ENCODE measurements at places on chromosomes 7 and 10.

- no peak for DNase-seq
These were observed 1053.9 kb downstream of the KCNMA1 start for GRCh38 chr10:76583711-76584161.

DNA sequence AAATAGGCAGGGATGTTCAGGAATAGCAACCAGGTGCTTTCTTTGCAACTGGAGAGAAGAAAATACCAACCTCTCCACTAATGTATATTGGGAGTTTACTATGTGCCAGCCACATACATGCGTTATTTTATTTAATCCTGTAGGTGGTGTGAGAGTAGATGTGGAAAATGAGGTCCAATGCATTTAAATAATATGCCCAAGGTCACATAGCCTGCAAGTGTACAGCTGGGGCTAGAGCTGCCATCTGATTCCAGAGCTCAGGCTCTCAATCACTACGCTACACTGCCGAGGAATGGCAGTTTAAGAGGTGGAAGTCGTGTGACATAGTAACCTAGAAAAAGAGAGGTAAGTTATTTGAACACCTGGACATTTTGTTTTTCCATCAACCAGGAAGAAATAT is 277.0 kb downstream of the EXOC4 start:
- no peak for DNase-seq

DNA sequence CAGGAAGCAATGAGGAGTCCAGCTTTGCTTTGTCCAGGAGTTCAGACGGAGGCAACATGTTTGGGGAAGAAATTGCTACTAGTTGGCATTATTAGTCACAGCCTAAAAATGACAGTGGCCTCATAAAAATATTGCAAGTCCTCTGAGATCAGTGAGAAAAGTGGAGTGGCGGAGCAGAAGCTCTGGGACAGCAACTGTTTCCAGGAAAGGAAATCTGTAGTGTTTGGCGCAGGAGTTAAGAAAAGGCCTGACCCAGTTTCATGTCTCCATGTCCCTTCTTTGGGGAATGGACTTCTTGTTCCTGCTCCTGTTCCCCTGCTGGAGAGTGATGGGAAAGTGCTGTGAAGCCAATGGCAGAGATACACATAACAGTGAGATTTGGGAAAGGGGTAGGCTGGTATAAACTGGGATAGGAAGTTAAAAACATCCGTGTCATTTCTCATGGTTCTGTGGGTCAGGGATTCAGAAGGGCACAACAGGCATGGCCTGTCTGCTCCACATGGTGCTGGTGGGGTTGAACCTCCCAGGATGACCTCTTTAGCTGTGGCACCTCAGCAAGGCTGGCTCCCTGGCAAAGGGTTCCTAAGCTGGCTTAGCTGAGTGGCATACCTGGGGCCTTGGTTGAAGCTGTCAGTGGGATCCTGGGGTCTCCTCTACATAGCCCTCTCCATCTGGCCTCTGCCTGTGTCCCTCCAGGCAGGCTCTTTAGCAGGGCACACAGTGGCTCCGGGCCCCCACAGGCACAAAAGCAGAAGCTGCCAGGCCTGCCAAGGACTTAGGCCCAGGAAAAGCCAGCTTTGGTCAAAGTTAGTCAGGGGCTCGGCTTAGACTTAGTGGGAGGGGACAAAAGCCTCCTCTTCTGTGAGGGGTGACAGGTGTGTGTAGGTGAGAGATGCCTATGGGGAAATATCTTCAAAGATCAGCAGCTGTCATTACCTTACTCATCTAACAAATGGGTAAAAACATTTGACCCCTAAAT is 77.7 kb downstream of the WDFY4 start:
- DNase-seq: no peak

DNA sequence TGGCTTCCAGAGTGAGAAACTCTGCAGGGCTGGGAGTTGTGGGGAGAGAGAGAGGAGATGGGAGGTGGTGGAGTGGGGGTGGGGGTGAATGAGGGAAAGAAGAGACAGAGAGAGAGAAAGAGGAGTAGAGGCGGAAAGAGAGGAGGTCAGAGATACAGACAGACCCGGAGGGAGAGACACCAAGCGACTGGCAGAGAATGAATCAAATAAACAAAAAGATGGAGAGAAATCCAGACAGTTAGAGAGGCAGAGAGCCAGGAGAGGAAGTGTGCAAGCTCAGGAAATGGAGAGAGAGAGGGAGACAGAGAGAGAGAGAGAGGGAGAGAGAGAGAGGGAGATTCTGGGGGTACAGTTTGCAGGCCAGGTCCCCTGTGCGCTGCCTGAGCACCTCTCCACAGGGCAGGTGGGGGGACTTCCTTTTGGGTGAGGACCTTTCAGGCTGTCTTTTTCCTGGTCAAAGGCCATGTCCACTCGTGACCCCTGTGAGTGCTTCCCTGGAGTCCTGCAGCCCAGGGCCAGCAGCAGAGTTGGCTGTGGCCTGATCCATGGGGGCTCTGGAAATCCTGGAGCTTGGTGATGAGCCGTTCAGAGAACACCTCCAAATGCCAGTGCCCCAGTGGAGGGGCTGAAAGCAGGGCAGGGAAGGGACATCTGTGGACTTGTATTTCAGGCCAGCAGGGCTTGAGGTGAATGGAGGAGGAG is 25.0 kb upstream of the PCBD1 start:
- DNase-seq: no peak

- DNase-seq: no peak
These were observed 150.4 kb downstream of the MAD1L1 start for GRCh38 chr7:2082139-2082998.

- DNase-seq: no peak
These were observed 149.5 kb downstream of the SEC23IP start for GRCh38 chr10:120041807-120042559.

DNA sequence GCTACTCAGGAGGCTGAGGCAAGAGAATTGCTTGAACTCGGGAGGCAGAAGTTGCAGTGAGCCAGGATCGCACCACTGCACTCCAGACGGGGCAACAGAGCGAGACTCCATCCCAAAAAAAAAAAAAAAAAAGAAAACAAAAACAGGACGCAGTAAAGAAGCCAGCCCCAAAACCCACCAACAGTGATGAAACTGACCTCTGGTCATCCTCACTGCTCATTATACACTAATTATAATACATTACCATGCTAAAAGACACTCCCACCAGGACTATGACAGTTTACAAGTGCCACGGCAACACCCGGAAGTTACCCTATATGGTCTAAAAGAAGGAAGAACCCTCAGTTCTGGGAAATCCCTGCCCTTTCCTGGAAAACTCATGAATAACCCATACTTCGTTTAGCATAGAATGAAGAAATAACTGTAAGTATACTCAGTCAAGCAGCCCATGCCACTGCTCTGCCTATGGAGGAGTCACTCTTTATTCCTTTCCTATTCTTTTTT is 40.0 kb upstream of the EIF4H start:
- DNase-seq: no peak

GRCh38 chr7:5442757-5443305 is 19.2 kb upstream of the TNRC18 start:
- no peak for DNase-seq

- peak; percentile 73 for DNase-seq
These were observed 706 bp downstream of the BUB3 start for GRCh38 chr10:123154711-123155505.

DNA sequence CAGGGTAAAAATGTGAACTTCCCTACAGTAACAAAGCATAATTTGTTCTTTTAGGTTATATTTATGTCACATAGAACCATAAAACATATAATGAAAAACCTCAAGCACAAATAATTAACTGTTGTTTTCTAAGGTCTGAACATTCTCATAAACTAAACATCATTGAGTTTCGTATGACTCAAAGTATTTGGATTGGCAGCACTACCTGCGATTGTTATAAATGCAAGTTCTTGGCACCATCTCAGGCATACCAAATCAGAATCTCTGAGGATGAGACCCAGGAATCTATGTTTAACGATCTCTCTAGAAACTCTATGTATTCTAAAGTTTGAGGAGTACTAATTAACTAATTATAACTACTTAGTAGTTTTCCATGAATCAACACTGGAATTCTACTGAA is 22.5 kb downstream of the ORC5 start:
- DNase-seq: no peak

- no peak for DNase-seq
These were observed 111.1 kb upstream of the C10orf90 start for GRCh38 chr10:126781450-126782216.

DNA sequence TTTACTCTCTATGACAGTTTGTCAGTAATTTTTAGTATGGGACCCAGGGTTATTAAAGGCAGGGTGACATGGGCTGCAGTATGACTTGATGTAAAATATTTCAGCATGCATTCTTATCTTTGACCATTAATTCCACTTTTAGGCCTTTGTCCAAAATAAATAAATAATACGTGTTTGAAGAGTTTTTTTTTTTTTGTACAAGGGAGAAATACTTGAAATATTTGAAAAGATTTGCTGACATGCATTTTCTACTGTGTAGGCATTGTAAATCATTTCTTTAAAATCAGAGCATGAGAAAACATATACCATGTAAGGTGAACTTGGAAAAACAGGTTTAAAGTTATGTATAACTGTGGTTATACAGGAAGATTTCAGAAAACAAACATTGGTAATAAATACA is 23.5 kb downstream of the NRG3 start:
- no peak for DNase-seq

DNA sequence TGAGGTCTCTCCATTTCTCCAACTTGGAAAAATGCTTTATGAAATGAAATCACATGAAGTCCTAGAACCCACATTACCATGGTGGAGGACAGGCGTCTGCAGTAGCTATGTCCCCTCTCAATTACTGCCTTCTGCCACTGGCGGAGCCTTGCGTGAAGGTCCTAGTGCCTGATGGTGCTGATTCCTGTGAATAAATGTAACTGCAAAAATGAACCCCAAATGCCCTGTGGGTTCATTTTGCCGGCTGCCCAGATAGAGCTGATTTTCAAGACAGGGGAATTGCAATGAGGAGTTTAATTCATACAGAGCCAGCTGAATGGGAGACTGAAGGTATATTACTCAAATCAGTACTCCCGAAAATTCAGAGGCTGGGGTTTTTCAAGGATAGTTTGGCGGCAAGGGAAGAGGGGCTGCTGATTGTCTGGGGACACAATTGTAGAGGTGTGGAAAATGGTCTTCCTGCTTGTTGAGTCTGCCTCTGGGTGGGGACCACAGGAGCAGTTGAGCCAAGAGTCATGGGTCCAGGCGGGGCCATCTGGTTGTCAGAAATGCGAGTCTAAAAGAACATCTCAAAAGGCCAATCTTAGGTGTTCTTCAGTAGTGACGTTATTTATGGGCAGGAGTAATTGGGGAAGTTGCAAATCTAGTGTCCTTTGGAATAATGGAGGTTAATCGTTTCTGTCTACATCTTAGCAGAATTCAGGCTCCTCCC is 13.5 kb downstream of the PRF1 start:
- no peak for DNase-seq

DNA sequence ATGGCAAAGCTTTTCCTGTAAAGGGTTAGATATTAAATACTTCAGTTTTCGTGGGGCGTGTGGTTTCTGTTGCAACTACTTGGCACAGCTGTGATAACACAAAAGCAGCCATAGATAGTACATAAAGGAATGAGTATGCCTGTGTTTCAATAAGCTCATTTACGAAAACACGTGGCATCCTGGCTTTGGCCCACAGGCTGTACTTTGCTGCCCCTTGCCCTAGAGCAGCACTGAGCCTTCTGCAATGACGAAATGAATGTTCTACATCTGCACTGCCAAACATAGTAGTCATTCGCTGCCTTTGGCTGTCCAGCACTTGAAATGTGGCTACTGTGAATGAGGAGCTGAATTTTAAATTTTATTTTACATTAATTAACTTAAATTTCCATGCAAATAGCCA is 376.2 kb upstream of the TPK1 start:
- no peak for DNase-seq

DNA sequence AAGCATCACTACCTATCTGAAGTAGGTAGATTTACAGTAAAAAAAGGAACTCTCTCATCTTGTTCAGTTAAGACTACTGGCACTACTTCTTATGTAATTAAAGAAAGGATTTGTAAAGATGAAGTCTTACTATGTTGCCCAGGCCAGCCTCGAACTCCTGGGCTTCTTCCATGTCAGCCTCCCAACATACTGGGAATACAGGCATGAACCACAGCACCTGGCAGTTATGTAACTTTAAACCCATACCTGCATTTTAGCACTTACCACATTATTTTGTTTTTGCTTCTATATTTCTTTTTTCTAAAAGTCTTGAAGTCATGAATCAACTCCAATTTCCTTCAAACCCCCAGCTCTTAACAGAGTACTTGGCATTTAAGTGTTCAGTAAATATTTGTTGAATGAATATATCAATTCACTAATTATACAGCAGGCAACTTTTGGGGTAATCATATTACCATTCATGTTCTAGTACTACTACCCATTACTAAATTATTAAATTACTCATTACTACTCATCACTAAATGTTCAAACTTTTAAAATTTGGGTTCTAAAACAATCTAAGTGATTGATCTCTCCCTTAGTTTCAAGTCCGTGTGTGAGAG is 31.6 kb upstream of the CCDC71L start:
- no peak for DNase-seq

GRCh38 chr7:44884621-44885393 is 523 bp downstream of the PURB start:
- peak; percentile 67 for DNase-seq

GRCh38 chr10:124878457-124878739 is 63.5 kb upstream of the ZRANB1 start:
- DNase-seq: no peak

DNA sequence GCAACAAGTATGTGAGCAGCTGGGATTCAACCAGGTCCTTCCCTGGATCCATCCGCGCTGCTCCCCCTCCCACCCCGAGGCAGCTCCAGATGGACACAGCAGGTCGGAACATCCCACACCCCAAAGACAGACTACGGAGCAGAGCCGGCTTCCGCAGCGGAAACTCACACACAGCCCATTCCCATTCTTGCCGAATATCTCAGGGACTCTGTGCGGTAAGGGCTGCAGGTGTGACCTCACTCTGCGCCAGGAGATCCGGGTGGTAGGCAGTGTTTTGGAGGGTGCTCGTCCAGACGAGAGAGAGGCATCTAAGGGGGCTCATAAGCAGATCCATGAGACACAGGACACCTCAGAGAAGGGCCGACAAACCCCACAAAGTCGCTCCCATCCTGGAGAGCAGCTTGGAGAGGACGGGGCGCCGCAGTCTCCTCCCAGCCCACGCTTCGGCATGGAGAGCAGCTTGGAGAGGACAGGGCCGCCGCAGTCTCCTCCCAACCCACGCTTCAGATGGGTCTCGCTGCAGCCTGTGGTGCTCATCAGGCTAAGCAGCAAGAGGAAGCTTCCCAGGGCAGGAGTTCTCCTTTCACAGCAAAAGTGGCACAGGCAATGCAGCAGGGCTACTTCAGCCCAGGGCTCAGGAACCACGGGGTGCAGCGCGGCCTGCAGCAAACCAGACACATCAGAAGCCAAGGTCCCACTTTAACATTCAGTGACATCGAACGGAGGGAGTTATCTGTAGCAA is 179.9 kb downstream of the DIP2C start:
- DNase-seq: no peak

- no peak for DNase-seq
These were observed 90.2 kb upstream of the CACUL1 start for GRCh38 chr10:118844731-118845521.

Measured in activated T-cell treated with anti-CD3 and anti-CD28 coated beads, Interleukin-2, amount 50 U/mL, for 24 hours (primary cell).